ENCODE measurements at places on chromosomes 5 and 9. TPM values are rescaled to one million over a fixed set of nuclear protein-coding genes. Genes with fewer than 3 reads are reported as not detected.

The SLC36A3 gene
- total RNA-seq: not detected

The BHMT2 gene
- 0.17 TPM for total RNA-seq

The WDR70 gene
- 25.2 TPM for total RNA-seq

The PCDH1 gene
- 41.8 TPM for total RNA-seq

The HSD17B3 gene
- not detected for total RNA-seq

The CARTPT gene
- total RNA-seq: not detected

The C1QTNF3 gene
- 0.53 TPM for total RNA-seq

The SPINK6 gene
- total RNA-seq: 10.8 TPM

The GGTA1 gene
- total RNA-seq: not detected

The LYRM7 gene
- total RNA-seq: 11.2 TPM

The CER1 gene
- not detected for total RNA-seq

The NUDT12 gene
- total RNA-seq: 13.0 TPM

The TMEM174 gene
- not detected for total RNA-seq
